ENCODE measurements at places on chromosomes 16 and 17. TPM values are rescaled to one million over a fixed set of nuclear protein-coding genes. Genes with fewer than 3 reads are reported as not detected.

C1QTNF8 gene
- total RNA-seq: not detected

WNT3 gene
- 0.89 TPM for total RNA-seq

RBFOX1 gene
- 27.1 TPM for total RNA-seq

NTN1 gene
- total RNA-seq: 11.5 TPM

PPY gene
- total RNA-seq: not detected

MPO gene
- total RNA-seq: 0.94 TPM

WNK4 gene
- not detected for total RNA-seq

C16orf82 gene
- total RNA-seq: not detected

GABARAP gene
- total RNA-seq: 449 TPM

CACNG1 gene
- not detected for total RNA-seq

PLD6 gene
- 1.4 TPM for total RNA-seq
